ENCODE measurements at places on chromosomes 1 and 21.
A peak's percentile ranks its signal among the peaks of the same experiment; 100 is the strongest.

DNA sequence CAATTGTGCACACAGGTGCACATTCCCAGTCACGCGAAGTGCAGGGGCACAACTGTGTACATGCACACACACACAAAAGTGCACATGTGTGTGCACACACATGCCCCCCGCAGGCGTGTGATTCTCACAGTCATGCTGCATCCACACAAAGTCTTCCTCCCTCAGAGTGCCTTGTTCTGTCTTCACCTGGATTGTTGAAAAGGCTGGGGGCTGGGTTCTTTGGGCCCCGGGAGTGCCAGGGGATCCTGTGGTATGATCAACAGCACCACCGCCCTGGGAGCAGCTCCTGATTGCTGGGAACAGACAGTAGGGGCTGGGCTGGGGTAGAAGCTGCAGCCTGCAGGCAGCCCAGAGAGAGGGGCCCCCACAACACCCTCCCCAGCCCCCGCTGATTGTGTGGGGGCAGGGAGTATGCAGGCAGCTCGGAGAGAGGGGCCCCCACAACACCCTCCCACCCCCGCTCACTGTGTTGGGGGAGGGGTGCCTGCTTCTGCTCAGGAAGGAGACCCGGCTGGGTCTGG, 3.4 kb downstream of the COL18A1 start:
- DNase-seq, result no peak

GRCh38 chr1:52692697-52693096, 5.5 kb downstream of the COA7 start:
- DNase-seq, result no peak

- DNase-seq, result no peak
These were observed 51.7 kb downstream of the WNT9A start for GRCh38 chr1:227895828-227896685.

DNA sequence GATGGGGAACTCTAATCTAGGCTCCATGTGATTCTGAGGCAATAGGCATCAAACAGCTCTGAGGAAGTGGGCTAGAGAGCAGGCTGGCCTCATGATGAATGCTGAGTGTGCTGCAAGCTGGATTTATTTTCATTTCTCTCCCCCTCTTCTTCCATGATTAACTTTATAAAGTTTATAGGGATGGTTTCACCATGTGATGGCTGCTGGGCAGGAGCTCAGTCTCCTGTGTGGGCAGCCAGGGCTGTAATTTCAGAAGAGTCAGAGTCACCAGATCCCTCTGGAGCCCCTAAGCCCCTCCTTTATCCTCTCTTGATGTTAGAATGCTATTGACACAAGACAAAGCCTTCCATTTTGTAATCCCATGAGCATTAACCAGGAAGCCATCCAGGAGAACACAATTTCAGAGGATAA, 143.6 kb downstream of the CNIH3 start:
- no peak for DNase-seq

DNA sequence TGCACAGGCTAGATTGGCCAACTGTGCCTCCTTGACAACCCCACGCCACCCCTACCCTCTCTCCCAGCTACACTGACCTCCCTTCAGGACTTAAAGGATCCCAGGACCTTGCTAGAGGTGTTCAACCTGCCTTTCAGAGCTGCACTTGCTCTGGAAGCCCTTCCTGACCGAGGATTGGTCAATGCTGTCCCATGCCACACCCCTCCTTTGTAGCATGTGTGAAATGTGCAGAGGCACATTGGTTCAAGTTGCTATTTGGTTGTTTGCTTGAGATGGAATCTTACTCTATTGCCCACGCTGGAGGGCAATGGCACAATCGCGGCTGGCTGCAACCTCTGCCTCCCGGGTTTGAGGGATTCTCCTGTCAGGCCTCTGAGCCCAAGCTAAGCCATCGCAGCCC, 21.8 kb downstream of the ACTA1 start:
- no peak for DNase-seq

DNA sequence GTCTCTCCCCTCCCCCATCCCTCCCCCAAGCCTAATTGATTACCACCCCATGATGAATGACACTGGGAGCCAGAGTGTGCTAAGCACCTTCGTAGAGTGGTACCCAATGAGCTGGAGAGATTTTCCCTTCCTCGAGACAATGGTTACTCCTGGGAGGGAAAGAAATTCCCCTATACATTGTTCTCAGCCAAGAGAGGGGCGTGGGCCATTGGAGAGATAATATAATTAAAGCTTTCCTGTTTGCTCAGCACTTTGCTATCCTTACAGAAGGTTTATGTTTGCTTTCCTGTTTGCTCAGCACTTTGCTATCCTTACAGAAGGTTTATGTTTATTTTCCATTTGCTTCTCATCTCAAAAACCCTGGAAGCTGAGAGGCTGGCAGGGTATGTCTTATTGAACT, 126.1 kb upstream of the KLHDC7A start:
- DNase-seq, result no peak

- DNase-seq, result no peak
These were observed 18.4 kb upstream of the C1QA start for GRCh38 chr1:22618056-22618455.

GRCh38 chr1:218081358-218081757, 203.7 kb upstream of the RRP15 start:
- DNase-seq, result no peak

- DNase-seq, result no peak
These were observed 9.2 kb upstream of the COL6A1 start for GRCh38 chr21:45972353-45972715.

DNA sequence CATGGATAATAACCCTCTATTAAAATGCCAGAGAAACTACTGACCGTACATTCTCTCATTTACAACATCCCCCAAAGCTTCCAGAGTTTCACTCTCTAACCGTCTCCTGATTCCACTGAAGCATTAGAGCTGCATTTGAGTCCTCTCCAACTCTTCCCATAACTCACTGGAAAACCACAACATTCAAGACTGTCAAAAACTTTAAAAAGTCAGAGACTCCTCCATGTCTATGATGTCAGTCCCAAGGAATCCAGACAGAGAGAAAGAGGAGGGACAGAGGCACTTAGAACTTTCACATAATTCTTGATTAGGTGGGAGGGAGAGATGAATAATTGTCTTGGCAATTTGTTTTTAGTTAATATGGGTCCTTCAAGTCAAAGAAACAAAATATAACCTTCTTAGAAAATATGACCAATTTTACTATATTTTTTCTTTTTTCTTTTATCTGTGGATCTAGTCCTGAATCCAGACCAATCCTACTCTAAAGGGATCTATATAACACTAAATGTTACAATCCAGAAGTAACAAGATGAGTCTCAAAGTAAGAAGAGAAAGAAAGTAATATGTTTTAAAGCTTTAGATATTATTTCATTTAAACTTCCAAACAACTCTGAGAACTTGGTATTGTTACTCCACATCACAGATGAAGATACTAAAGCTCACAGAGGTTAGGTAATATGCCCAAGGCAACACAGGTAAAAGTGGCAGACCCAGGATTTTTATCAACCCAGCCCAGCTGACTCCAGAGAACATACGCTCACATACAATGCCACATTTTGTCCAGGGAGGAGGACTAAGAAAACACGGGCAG, 23.8 kb downstream of the OTUD7B start:
- no peak for DNase-seq

GRCh38 chr1:22141554-22142314, 1.2 kb downstream of the WNT4 start:
- no peak for DNase-seq

DNA sequence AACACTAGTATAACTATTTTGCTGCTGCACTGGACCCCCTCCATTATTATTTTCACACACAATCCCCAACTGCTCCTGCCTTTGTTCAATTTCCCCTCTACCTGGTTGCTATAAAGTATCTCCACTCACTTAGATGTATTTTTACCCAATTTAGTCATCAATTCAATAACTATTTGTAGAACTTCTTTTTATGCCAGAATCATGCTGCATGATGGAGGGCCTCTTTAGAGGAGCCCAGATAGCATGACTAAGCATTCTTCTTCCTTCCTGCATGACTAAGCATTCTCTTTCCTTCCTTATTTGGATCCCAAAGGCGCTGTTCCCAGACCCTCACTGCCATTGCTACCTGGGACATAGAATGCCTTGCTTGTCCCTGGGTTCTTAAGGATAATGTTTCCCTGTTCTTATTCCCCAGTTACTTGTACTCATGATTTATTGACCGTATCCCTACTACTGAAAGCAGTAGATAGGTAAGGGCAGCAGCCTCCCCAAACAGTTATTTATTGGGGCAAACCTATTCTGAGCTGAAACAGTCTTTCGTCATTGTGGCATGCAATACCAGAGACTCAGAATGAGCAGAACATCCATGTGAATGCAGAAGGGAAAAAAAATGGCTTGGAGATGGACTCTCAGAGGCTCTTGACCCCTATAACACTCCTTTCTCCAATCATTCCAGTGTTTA, 89.3 kb upstream of the AKT3 start:
- DNase-seq, result no peak

- no peak for DNase-seq
These were observed 39.3 kb upstream of the EXOSC10 start for GRCh38 chr1:11138952-11139351.

- no peak for DNase-seq
These were observed 5.6 kb downstream of the RXRG start for GRCh38 chr1:165439330-165439729.

DNA sequence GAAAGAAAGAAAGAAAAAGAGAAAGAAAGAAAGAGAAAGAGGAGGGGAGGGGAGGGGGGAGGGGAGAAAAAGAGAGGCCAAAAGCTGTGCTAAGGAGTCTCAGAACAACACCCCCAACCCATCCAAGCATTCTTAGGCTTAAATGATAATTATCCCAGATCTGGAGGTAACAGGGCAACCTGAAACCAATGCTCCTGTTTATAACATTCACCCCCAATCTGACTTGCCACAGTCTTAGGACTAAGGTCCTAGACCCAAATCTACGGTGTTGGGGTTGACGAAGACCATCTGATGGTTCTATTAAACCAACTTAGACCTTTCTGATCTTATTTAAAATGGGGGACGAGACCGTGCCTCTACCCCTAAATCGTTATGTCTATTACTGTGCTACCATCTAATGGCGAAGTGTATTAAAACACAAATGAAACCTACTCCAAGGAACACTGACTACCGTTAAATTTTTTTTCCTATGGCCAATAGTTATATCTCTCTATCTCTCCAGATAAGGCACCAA, 119.3 kb upstream of the CDC42BPA start:
- DNase-seq, result peak; percentile 26

- no peak for DNase-seq
These were observed 17.5 kb downstream of the CFAP45 start for GRCh38 chr1:159882527-159882862.

DNA sequence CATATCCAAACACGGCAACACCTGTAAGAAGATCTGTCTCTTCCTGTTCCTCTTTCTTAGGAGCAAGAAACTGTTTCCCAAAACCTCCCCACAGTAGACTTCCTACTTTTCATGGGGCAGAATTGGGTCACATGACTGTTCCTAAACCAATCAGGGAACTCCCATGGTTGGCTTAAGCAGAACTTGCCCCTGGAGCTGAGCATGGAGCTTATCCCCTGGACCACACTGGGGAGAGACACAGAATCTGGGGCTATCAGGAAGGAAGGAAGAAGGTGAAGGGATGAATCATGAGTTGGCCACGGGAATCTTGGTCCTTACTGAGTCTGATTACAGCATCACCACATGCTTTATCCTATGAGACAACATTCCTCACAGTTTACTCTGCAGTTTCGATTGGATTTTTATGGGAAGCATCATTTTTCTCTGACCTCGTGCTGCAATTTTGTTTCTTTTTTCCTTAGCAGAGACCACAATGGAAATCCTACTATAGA, 81.8 kb downstream of the CDC7 start:
- no peak for DNase-seq

DNA sequence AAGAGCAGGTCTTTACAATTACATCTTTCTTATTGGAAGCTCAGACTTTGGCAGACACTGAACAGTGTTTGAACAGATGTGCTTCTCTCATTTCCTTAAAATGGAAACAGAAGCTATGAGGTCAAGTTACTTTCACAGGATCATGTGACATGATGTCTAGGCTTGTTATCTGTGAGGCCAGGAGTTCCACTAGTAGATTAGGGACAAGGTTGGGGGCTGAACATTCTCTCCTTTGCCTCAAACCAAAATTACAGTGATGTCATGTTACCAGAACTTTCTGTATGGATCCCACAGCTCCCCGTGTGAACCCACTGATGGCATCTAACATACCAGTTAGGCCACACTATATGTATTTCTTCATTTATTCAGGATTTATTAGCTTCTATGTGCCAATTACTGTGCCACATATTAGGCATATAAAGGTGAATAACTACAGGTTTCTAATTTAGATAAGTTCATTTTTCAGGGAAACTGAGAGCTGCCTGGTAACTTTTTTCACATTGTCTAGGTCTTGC, 6.0 kb downstream of the DYNLT5 start:
- no peak for DNase-seq

- no peak for DNase-seq
These were observed 29.5 kb downstream of the DLGAP3 start for GRCh38 chr1:34899906-34900305.

GRCh38 chr1:234710936-234711724, 101.2 kb upstream of the IRF2BP2 start:
- DNase-seq, result no peak

- peak; percentile 3 for DNase-seq
These were observed 62.5 kb upstream of the CAPZB start for GRCh38 chr1:19547814-19548213.

- no peak for DNase-seq
These were observed 8.2 kb upstream of the NUAK2 start for GRCh38 chr1:205329719-205330118.

- DNase-seq, result no peak
These were observed 10.4 kb upstream of the PPT1 start for GRCh38 chr1:40107290-40107959.

DNA sequence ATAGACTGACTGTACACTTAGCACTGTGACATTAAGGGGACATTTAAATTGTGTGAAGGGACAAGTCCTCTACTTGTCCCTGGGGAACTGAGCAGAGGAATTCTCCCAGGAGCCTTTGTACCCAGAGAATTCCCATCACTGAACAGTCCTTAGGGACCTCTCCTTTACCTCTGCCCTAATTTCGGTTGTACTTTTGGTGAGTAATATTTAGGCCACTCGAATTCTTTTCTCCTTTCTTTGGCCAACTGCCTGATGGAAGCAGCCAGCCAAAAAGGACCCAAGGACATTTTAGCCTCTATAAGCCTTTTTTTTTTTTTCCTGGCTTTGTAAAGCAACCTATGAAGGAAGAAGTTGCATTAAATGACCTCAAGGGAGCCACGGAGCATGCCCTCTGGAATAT, 71.5 kb downstream of the NR5A2 start:
- no peak for DNase-seq

GRCh38 chr1:84889437-84889836, 3.6 kb downstream of the LPAR3 start:
- DNase-seq, result no peak

DNA sequence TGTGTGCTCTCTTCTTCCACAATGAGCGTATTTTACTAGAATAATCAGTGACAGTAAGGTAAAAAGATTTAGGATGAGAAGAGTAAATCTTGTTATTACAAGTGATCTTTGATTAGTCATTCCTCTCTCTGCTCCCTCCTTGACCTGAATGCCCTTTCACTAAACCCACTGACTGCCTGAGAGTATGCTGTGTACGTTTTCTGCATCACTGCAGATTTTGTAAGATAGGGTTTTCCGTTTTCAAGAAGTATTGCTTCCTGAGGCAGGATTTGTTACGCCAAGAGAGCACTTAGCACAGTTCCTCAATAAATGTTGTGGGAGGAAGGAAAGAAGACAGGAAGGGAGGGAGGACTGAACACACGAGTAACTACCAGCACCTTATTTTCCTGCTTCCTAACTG, 7.7 kb upstream of the LAMB3 start:
- DNase-seq, result no peak

- DNase-seq, result no peak
These were observed 116.4 kb downstream of the SYT2 start for GRCh38 chr1:202593845-202594244.

- DNase-seq, result no peak
These were observed 499.0 kb downstream of the NUF2 start for GRCh38 chr1:163820766-163821165.

GRCh38 chr1:106608841-106609240, 447.6 kb upstream of the PRMT6 start:
- no peak for DNase-seq
